GM12891 (cell line): ENCODE measurements at places on chromosomes 5 and 9.
A peak's percentile ranks its signal among the peaks of the same experiment; 100 is the strongest.

- DNase-seq, result no peak
Observed at GRCh38 chr9:120361551-120361950, 218.4 kb downstream of the CDK5RAP2 start.

DNA sequence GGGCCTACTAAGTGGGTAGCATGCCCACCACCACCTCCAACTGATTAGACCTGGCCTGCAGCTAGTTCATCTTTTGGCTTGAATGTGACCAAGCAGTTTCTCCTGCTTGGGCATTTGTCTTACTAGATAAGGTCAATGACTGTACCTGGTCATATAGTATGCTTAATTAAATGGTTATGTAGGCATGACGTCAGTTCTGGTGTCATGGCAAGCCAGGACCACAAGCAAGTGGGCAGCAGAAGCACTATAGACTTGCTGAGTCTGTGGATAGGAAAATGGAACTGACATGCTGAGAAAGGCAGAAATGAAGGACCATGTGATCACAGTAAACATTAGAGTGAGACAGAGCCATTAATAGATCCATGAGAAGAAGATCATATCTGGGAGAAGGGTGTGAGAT is 55.6 kb upstream of the C6 start:
- DNase-seq, result no peak

- DNase-seq, result no peak
Observed at GRCh38 chr9:101409079-101409477, 10.4 kb downstream of the ZNF189 start.

GRCh38 chr5:150542933-150543445 is 35.1 kb downstream of the NDST1 start:
- no peak for DNase-seq

- DNase-seq, result peak; percentile 96
Observed at GRCh38 chr5:150544611-150545219, 36.8 kb downstream of the NDST1 start.

DNA sequence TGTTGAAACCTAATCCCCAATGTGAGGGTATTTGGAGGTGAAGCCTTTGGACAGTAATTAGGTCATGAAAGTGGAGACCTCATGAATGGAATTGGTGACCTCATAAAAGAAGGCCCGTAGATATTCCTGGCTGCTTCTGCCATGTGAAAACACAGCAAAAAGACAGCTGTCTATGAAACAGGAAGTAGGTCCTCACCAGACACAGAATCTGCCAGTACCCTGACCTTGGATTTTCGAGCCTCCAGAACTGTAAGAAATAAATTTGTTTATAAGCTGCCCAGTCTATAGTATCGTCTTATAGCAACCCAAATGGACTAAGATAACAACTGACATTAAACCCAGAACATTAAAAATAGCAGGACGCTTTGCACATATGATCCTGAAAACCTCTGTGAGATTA is 371.1 kb downstream of the SPOCK1 start:
- DNase-seq, result no peak

DNA sequence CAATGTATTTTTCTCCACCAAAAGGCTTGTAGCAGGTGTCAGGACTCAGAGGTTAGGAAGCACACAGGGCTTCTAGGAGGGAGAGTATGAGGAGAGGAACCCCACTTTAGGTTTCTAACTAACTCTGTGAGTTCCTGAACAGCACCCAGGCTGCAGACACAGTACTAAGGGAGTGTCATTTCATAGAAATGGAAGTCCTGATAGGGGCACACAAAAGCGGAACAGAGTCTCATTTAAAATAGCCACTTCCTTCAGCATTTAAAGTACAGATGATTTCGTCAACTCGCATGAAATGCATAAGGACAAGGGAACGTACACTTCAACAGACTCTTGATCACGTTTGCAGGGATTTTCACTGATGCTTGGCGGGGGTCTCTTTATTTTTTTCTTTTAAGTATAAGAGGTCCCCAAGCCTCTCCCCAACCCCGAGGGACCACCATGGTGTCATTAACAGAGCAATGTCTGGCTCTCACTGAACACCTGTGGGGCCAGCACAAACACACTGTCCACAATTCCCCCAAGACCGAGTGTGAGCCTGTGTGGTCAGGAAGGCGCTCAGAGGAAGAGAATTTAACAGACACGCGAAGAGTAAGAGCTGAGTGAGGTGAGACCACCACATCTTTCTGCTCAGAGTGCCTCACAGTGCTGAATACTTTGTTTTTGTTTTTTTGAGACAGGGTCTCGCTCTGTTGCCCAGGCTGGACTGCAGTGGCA is 82.3 kb downstream of the SECISBP2 start:
- no peak for DNase-seq

DNA sequence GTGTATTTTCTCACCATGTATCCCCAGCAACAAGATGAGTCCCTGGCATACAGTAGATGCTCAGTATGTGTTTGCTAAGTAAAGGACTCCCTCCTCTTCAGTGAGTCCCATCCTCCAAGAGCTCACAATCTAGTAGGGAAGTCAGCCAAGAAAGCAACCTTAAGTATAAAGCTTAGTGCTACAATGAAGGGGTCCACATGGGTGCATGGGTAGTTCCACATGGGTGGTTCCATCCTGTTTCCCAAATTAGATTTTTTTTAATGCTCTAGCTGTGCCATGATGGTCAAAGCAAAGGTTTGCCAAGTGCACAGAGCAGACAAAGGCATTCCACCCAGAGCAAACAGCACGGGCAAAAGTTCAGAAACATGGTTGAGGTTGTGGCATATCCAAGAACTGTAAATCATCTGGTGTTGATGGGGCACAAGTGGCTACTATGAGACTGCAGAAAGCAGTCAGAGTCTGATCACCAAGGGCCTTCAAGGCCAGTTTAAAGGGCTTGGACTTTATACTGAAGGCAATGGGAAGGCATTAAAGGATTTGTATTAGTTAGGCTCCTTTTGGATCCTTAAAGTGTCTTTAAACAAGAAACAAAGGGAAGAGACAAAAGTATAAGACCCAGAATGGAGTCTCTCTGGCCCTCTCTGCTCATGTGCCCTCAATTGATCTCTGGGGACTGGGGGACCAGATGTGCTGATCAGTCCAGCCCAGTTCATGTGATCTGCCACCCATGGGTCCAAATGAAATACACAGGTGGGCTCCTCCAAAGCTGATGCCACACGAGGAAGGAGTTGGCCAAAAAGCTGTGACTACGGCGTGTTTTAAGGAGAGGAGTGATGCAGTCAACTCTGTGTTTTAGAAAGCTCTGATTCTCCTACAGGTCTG is 9.0 kb upstream of the CPLX2 start:
- DNase-seq, result no peak

GRCh38 chr5:170216257-170216864 is 16.4 kb upstream of the C5orf58 start:
- no peak for DNase-seq

DNA sequence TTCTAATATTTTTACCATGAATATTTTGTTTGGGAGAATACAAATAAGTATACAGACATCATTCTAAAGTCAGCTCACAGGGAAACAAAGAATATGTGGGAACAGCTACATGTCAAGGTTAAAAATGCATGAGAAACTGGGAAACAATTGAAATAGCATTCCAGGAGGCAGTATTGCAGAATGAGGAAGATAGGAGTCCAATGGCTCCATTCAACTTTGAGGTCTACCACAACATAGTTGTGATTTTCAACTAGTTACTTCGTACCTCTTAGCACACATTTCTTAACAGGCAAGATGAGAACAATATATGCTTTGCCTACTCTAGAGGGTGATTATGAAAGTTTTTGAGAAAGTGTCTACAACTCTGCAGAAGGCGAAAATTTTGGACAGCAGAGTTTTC is 35.2 kb upstream of the CAST start:
- DNase-seq, result no peak
